ENCODE measurements at places on chromosomes 6 and 20.
A peak's percentile ranks its signal among the peaks of the same experiment; 100 is the strongest.

- DNase-seq, result no peak
These were observed 163.6 kb downstream of the SLC16A10 start for GRCh38 chr6:111250791-111251354.

- DNase-seq, result no peak
These were observed 2.1 kb upstream of the CDKN1A start for GRCh38 chr6:36676141-36677058.

DNA sequence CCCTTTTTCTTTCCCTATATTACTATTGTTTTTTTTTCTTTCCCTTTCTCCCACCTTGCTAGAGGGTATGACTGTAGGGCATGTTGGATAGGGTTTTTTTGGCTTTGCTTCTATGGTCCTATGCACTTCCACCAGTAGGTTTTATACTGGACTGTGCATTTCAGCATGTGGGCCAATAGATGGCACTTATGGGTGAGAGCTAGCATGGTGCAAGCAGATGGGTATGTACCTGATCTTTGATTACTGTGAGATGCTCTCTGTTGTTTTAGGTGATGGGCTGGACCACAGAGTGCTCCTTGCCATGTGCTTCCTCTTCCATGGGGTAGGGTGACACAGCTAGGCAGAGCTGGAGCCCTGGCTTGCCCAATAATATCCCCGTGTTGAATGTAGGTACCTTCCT lies 128.5 kb upstream of the CHD6 start:
- no peak for DNase-seq

DNA sequence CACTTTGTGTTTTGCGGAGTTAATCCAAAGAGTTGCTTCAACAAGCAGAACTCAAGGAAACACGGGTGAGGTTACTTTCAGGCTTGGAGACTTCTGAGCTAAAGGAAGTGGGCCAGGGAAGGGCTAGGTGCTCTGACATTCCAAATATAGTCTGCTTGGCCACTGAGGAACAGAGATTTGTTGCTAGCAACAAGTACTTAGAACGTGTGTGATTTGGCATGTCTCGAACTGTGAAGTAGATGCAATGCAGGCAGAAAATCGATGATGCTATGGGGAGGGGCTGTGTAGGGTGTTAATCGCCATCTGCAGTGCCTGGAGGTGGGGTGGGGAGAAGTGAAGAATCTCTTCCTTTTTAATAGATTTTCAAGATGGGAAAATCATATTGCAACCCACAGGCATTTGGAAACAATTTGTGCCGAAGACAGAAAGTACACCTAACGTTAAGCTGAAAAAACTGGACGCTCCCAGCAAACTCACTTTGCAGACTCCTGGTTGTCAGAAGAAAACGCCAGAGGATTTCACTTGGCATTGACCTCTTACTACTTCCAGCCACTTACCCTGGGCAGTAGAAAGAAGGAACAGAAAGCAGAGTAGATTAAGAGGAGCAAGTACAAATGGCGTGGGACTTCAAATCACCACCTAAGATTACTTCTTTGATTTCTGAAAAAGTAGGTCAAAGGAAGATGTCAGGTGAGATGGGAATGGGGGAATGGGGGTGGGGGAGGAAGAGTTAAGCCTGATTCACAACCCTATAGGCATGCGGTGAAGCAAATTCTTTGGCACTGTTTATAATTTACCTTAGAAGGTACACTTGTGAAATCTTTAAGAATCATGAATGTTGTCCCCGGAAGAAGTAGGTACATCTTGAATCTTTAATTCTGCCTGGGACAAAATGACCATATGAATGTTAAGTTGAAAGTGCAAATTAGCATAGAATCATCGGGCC lies 314.1 kb downstream of the CD83 start:
- no peak for DNase-seq

GRCh38 chr6:14824484-14825275 lies 421.2 kb upstream of the JARID2 start:
- no peak for DNase-seq

DNA sequence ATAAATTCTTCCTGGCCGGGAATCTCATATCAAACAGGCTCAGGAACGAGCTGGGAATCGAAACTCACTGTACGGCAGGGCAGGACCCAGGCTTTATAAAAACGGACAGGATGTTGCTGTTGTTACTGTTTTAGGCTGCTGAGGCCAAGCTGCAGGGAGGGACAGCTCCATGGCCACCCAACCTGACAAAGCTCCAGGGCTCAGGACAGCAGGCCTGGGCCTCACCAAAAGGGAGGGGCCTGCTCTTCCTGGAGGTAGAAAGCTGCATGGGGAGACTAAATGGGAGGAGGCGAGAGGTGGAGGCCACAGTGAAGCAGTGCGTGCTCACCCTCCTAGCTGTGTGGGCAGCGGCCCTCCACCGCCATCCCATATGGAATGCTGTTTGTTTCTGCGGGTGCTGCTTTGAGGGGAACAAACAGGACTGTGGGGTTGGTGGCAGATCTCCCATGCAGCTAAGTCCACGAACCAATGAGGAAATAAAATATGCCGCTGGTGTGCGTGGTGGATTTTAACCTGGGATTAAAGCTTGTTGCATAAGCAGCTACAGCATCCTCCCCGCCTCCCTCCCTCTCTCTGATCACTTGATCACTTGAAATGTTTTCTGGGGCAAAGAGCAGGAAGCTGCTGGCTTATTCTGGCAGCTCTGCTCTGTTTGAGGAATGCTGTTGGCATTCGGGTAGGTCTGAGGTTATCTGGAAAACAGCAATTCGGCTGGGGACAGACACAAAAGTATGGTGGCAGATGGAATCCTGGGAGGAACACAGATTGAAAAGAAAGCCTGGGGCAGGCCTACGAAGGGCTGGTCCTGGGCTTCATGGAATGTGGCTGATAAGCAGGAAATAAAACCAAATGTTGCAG lies 2.4 kb upstream of the ZMYND8 start:
- DNase-seq, result peak; percentile 40
